ENCODE measurements at places on chromosomes 12 and 14.

GRCh38 chr12:67193704-67194103 lies 75.5 kb upstream of the CAND1 start:
- DNase-seq: peak; percentile 49

DNA sequence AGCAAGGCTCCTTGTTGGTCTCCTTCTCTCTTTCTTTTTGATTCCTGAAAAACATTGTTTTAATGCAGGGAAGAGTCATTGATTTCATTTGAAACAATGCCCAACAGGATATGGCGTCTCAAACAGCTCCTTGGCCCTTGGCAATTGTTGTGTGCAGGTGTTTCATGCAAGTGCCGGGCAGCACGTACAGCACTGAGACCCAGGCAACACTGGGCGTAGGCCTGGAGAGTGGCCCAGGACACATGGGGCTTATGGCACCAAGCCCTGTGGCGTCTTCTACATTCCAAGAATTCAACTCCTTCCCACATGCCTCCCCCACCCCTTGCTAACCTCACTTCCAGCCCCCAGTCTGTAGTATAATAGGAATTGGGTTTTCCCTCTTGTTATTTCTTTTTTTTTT lies 230.4 kb downstream of the SPTSSA start:
- no peak for DNase-seq

- DNase-seq: no peak
Observed at GRCh38 chr12:74339211-74339610, 198.4 kb upstream of the ATXN7L3B start.

GRCh38 chr14:102690509-102691286 lies 86.6 kb upstream of the TRAF3 start:
- no peak for DNase-seq

GRCh38 chr12:47207340-47207717 lies 127.6 kb upstream of the AMIGO2 start:
- DNase-seq: no peak

DNA sequence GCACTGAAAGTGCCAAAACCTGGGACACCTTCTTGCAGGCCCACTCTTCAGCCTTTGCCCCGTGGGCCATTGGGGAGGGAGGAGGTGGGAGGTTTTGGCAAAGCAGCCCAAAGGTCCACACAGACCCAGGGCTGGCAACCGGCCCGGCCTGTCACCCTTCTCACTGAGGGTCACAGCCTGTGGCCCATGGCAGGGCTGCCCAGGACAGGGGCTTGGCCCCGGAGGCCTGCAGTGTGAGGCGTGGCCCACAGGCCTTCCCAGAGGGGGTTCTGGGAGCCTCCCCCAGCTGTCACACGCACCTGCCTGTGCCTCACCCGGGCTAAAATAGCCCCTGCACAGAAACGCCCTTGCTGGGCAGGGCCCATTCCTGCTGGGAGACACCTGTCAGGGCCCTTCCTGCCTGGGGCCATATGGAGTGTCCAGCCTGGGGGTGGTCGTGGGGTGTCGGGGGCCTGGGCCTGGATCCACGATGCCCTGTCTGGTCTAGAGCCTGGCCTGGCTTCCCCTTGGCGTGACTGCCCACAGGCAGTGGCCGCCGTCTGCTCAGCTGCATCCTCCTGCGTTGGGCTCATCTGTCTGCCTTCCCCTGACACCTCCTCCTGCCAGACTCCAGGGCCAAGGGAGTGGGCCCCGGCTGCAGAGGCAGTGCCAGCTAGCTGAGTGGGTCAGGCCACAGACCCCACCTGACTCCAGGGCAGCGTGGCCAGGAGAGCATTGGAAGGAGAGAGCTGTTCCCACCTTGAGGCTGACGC lies 19.2 kb downstream of the PACS2 start:
- DNase-seq: no peak

GRCh38 chr12:49334681-49335080 lies 2.3 kb downstream of the C1QL4 start:
- DNase-seq: no peak

GRCh38 chr14:28138341-28138740 lies 628.2 kb upstream of the FOXG1 start:
- no peak for DNase-seq

DNA sequence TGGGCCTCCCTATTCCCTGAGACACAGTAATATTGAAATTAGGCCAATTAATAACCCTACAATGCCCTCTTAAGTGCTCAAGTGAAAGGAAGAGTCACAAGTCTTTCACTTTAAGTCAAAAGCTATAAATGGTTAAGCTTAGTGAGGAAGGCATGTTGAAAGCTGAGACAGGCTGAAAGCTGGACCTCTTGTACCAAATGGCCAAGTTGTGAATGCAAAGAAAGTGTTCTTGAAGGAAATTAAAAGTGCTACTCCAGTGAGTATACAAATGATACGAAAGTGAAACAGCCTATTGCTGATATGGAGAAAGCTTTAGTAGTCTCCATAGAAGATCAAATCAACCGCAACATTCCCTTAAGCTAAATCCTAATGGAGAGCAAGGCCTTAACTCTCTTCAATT lies 140.8 kb downstream of the PTCSC3 start:
- DNase-seq: no peak

- DNase-seq: peak; percentile 84
Observed at GRCh38 chr12:130137040-130138018, 24.9 kb upstream of the FZD10 start.

GRCh38 chr14:20797164-20797563 lies 5.5 kb downstream of the RNASE1 start:
- DNase-seq: no peak

- DNase-seq: no peak
Observed at GRCh38 chr12:52515319-52515646, 4.9 kb downstream of the KRT5 start.

DNA sequence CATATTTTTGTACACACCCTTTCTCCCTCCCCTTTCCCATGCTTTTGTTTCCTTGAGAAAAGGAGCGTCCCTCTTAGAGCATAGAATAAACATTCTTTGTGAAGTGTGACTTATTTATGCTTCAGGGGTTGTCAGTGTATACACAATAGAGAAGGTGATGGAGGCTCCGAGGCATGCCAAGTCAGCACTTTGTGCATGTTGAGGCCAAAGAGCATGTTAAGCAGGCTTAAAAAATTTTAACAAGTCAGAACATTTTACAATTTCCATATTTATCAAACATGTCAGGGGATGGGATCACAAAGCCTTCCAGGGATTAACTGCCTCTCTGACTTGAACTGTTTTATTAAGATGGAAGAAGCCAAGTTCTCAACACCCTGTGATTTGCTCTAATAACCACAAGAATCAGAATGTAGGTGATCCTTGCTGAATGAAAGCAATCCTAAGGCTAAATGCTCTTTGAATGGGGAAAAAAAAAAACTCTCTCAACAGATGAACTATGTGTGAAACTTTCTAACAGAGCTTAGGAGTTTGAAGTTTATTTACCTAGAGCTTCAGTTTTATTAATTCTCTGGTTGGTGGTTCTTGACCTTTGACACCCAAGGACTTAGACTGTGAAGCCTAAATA lies 223.1 kb downstream of the RAD51B start:
- peak; percentile 87 for DNase-seq

DNA sequence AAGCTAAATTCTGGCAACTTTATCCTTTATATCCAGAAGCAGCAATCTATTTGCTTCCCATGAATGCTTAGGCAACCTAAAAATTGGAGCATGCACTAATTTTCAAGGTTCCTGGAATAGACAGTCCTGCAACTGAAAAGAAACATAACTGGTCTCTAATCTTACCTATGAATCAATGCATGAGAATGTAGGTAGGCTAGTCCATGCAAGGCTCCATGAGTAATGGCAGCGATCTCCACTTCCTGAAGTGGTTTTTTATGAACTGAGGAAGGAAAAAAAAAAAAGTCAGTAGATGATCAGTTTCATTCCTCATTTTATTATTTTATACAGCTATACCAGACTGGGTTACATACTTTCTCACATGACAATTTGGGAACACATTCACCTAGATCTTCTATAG lies 102.0 kb downstream of the PEBP1 start:
- peak; percentile 68 for DNase-seq

GRCh38 chr14:63852817-63853731 lies at the start of gene SYNE2:
TSS of gene SYNE2 (plus strand) at chr14:63853004. CDS start at chr14:63909149, 56,145 bp downstream.
- DNase-seq: no peak

GRCh38 chr12:89970722-89971121 lies 262.1 kb upstream of the ATP2B1 start:
- DNase-seq: no peak

DNA sequence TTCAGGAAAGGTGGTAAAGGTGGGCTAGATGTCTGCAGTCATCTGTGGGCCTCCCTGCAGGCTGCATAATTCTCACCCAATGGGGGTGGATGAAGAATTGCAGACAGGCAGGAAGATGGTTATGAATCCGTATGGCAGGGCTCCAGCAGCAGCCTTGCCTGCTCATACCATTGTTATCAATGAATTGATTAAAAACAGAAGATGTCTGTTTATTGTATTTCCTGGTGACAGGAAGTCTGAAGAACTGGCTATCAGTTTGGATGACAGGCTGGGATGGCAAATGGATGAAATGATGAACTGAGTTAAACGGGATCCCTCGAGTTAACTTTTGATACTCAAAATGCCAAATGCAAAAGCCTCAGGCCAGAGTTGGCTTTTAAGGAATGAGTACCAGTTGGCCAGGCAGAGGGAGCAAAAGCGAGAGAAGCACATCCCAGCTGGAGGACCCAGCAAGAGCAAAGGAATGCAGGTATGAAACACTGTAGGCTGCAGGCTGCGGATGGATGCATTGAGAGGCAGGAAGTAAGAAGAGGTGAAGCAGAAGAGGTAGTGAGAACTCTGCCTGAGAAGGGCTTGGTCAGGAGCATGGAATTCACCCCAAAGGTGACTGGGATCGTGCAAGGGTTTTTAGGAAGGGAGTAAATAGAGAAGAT lies 550.0 kb upstream of the TBX3 start:
- DNase-seq: no peak

DNA sequence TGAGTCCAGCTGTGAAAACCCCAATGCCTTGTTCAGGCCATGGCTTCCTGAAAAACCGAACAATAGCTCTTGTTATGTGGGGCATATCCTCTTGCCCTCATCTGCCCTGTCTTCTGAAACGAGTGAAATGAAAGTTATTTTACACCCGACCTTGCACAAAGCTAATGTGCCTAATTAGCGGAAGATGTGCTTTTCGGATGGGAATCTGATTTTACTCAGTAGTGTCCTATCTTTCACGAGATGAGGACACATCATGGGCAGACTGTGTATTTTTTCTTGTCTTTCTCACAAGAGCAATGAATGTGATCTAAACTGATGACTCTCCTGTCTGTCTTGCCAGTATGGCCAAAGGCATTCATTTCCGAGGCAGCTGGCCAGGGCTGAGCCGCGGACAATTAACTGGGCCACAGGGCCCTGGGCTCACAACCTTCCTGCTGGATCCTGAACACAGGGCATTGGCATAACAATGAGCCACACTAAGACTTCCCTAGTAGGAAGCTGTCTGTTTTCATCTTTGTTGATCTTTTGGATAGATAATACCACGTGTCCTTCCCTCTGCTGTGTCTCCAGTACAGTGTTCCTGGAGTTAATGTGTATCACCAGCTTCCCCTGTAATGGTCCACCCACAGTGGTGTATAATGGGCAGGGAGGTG lies 86.0 kb upstream of the HIF1A start:
- DNase-seq: peak; percentile 77

GRCh38 chr12:14880890-14881453 lies 4.7 kb downstream of the MGP start:
- DNase-seq: no peak

DNA sequence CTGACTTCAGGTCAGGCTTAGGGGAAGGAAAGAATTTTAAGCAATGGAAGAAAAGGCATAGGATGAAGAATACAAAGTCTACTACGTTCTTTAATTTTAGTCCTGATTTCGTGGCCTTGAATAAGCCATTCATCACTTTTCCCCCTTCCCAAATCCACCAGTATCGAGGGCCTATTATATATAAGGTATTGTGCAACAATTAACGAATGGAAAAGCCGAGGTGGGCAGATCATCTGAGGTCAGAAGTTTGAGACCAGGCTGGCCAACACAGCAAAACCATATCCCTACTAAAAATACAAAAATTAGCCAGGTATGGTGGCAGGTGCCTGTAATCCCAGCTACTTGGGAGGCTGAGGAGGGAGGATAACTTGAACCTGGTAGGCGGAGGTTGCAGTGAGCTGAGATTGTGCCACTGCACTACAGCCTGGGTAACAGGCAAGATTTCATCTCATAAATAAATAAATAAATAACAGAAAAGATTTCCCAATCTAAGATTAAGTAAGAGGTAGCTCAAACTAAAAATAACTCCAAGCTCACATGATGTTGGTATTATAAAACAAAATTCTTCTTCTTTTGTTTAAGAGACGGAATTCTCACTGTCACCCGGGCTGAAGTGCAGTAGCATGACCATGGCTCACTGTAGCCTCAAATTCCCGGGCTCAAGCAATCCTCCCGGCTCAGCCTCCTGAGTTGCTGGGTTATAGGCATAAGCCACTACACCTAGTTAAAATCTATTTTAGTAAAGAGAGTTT lies 58.3 kb upstream of the NR2C1 start:
- no peak for DNase-seq

- DNase-seq: peak; percentile 4
Observed at GRCh38 chr14:26286913-26287205, 311.0 kb downstream of the NOVA1 start.

GRCh38 chr14:69750495-69750894 lies 16.4 kb upstream of the SRSF5 start:
- DNase-seq: no peak

- peak; percentile 35 for DNase-seq
Observed at GRCh38 chr12:2960390-2960956, 1.3 kb downstream of the TEAD4 start.

DNA sequence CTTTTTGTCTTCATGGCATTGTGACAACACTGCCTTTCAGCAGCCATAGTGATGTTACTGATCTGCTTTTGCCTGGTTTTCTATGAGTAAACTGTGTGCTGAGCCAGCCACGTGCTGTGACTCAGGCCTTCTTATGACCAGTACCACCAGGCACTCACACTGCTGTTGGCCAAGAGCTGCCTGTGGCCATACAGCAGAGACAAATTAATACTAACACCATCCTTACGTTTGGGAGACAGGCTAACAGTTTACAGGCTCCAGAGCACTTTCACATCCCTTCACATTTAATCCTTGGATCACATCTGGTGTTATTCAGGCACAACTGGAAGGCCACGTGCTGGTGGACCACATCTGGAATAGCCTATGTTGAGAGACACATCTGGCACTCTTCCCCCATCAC lies 377.9 kb downstream of the CCDC91 start:
- DNase-seq: peak; percentile 86

DNA sequence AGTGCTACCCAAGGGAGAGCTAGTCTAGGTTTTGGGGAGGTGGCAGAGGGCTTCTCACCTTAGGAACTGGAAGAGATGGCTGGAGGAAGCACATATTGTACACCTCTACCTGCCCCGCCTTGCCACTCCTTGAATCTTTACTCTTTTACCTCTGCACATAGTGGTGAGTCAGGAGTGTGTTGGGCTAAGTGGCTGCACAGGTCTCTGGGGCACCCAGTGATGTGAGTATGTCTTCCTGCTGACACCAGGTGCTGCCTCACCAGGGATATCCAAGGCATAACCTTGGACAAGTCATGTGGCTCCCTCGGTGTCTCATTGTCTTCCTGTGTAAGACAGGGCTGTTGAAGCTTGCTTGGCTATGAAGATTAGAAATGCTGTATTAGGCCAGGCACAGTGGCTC lies 19.8 kb upstream of the CABP1 start:
- peak; percentile 29 for DNase-seq

- peak; percentile 76 for DNase-seq
Observed at GRCh38 chr14:85442996-85443395, 86.9 kb upstream of the FLRT2 start.

Measured in renal cortical epithelial cell (primary cell).